ENCODE measurements at places on chromosomes 6 and 20.
A peak's percentile ranks its signal among the peaks of the same experiment; 100 is the strongest.

GRCh38 chr6:112029045-112029822, 24.7 kb upstream of the CCN6 start:
- DNase-seq, result peak; percentile 77

DNA sequence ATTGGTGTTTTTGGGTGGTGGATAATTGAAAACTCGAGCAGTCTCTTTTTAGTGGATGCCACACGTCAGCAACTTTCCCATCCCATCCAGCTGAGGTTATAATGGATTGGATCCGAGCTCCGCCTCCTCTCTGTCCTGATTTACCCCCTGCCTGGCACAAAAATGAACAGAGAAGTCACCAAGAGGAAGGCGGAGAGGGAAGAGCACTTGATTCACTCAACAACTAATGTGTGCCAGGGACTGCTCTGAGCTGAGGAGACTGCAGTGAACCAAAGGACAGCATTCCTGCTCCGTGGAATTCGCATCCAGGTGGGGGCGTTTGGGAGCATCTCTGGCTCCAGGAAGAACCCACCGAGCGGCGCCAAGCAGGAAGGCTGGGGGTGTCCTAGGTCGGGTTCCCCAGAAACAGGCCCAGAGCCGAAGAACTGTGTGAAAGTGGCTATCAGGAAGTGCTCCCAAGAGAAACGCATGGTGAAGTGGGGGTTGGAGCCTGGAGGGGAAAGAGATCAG, 95.8 kb upstream of the NAA20 start:
- no peak for DNase-seq

DNA sequence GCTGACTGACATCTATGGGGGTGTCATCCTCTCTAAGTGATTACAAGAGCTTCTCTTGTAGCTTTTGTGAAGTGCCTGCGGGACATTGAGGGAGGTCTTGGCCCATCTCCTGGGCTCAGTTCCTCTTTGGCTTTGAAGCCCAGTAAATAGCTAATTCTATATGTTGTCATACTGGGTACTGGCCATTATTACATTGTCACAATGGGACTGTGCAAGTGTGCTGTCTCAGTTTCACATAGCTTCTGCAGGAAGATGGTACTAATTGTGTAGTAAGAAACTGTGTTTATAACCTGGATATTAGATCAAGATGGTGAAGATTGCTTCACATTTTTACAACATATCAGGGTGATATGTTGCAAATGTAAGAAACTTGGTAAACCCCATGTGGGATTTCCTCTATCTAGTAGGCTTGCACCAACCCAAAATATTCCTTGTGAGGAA, 19.9 kb downstream of the SPINT3 start:
- no peak for DNase-seq

DNA sequence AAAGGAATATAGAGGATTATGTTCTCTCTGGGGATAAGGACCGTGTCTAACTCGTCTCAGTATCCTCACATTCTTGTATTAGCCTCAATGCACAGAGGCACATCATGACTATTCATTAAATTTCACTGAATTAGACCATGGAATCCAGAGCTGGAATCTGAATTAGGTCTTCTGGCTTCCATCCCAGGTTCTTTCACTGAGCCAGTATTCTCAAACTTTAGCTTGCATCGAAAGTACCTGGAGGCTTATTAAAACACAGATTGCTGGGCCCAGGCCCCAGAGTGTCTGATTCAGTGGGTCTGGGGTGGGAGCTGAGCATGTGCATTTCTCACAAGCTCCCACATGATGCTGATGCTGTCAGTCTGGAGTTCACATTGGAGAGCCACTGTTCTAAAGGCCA, 142.0 kb downstream of the UST start:
- DNase-seq, result no peak

DNA sequence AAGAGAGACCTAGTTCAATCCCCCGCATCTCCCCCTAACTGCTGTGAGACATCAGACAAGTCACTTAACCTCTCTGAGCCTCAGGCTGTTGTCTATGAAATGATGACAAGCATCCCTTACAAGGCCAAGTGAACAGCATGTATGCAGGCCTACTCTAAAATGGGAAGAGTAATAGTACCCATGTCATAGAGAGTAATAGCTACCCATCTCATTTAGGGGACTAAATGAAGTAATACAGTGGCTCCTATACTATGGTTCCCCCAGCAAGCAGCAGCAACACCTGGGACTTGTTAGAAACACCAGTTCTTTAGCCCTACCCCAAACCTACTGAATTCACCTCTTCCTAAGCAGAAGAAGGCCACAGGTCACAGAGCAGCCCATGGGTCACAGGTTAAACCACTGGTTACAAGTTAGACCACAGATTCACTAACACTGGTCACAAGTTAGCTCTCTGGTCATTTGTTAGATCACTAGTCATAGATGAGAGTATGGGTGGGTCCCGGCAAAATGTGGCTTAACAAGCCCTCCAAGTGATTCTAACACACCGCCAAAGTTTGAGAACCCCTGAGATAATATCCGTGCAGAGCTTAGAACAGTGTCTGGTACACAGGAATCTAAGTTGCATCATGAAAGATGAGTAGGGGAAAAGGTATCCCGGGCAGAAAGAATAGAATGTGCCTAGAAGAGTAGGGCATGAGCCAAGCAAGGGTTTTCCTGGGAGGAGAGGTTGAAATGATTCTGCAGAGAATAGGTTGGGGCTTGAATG, 1.4 kb downstream of the DEFB124 start:
- no peak for DNase-seq
